ENCODE measurements at places on chromosomes 12 and 14.
A peak's percentile ranks its signal among the peaks of the same experiment; 100 is the strongest.

GRCh38 chr12:131147894-131148293, 194.2 kb downstream of the ADGRD1 start:
- DNase-seq = no peak

DNA sequence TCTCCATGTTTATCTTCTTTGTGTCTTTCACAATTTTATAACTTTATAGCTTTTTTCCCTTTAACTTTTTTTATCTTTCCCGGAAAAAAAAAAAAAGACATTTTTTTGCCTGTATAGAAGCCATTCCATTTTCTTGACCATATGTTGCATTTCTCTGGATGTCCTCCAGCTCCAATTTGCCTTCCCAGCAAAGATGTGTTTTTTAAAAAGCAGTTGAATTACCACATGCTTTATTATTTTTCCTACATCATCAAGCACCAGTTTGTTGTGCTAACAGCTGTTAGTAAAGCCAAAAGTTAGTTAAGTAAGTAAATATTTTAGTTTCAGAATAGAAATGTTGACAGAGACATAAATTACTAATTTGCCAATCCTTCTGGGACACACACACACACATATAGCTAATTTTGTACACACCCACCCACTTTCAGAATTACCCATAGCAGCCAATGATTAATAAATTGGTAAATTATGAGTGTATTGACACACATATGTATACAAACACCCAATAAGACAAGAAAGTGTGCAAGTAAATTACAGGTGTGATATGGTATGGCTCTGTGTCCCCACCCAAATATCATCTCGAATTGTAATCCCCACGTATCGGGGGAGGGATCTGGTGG, 118.3 kb downstream of the SLC38A6 start:
- DNase-seq = no peak

DNA sequence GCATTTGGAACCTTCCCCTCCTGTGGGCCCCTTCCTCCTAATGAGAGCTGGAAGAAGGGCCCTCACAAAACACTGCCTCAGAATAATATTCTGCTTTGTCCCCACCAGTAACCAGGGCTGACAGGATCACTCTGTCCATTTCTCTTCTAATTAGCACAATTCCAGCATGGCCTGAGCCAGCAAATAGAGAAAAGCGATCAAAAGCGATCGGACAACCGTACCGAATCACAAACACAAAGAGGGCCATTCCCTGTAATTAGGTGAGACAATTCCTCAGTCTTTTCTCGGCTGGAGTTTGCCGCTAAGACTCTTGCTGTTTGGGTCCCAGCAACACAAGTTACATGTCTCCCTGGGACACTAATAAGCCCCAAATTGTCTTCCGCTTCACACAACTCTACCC, 35.6 kb upstream of the VSX2 start:
- DNase-seq = no peak

- DNase-seq = no peak
Measured at GRCh38 chr12:117744418-117744817, 224.4 kb downstream of the KSR2 start.

DNA sequence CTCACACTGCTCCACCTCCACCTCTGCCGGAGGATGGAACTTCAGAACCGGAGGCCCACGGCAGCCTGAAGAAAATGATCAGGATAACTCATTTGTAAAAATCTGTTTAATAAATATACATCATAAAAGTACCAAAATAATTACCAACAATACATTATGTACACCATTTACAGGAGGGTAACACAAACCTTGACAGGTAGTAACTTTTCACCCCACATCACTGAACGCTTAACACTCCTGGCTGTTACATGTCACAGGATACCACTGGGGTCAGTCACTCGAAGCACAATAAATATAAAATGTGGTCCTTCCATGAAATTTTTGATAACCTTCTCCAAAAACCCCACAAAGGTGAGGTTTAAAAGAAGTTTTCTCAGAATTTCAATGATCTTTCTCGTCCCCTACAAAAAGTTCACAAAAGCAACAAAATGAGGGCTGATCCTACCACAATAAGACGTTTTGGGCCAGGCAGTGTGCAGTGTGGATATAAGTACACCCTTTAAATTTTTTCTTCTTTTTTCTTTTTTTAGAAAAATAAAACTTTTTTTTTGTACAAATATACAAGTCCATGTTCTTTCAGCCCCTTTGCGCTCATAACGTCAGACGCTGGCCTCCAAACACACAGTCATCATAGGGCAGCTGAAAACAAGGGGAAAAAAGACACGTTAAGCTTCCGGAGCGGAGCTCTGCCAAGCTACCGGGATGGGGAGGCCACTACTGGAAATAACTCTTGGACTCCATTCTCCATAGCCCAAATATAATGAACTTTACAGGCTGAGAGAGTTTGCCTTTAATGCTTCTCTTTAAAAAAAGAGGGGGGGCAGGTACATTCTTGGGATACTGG, 2.9 kb downstream of the NFKBIA start:
- DNase-seq = peak; percentile 37

- peak; percentile 26 for DNase-seq
Measured at GRCh38 chr12:106145539-106146447, 7.0 kb upstream of the NUAK1 start.

DNA sequence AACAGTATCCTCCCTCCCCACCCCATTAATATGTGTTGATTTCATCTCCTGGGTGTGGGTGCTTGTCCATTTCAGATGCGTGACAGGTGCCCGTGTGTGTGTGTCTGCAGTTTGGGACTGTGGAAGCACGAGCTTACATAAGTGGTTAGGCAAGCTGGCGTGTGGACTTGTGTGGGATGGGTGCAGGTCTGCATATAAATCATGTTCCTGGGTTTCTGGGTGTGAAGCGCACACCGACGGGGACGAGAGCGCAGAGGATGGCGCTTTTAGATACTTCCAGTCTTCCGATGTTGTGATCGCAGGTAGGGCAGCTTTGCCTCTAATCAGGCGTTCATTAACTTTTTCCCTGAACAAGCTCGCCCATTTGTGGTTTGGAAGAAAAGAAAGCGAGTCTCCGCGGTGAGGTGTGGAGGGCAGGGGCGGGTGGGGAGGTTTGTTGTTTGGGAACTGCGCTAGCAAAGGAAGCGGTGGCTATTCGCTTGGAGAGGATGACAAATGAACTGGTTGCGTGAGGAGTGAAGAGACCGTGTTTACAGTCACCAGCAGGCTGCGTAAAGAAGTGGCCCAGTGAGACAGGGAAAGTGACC, 865 bp downstream of the RGS6 start:
- DNase-seq = no peak

DNA sequence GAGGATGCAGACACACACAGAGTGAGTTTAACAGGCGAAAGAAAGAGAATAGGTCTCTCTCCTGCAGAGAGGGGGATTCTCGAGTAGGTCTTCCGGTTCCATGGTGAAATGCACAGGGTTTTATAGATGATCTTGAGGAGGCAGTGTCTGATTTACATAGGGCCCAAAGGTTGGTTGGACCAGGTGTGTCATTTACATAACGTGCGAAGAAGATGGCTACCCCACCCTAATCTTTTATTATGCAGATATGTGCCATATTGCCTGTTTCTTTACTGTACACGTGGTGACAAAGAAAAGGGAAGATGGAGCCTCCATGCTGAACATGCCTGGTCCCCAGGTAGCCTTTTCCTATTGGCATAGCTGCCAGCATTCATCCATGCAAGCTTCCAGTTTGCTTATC, 219.8 kb downstream of the CRADD start:
- no peak for DNase-seq

GRCh38 chr12:131803961-131804521, 24.2 kb upstream of the MMP17 start:
- DNase-seq = peak; percentile 10

GRCh38 chr12:57094208-57095160, 5.6 kb downstream of the NAB2 start:
- DNase-seq = no peak

- DNase-seq = no peak
Measured at GRCh38 chr12:77354766-77355362, 289.5 kb upstream of the E2F7 start.

- no peak for DNase-seq
Measured at GRCh38 chr14:65392296-65392695, 20.2 kb upstream of the FUT8 start.

GRCh38 chr14:41604721-41605531, 1.8 kb upstream of the LRFN5 start:
- DNase-seq = peak; percentile 85

GRCh38 chr12:46179693-46180452, 89.0 kb downstream of the SLC38A1 start:
- no peak for DNase-seq

DNA sequence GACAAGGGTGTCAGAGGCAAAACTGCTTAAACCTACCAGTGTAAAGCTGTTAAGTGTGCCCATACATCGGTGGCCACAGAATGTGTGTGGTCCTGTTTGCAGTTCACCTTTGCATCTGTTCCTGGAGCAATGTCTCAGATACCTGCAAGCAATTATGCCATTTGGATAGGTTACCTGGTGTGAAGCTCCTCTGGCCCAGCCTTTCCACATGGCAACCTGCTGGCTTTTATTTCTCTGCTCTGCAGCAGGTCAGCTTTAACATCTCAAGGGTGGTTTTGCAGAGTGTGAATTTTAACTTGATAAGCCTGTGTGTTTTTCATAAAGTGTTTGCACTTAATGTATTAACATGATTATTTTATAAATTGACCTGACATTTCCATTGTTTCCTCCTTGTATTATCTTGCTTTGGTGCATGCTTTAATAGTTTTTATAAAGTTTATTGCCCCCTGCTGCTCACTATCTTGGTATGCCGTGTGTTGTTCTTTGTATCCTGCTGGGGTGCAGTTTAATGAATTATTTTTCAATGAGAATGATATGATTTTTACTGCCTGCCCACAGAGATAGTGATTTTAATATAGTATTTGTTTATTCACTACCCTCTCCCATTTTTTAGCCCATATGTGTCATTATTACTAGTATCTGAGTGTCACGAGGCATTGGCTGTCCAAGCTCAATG, 403.8 kb downstream of the NPAS3 start:
- DNase-seq = no peak

DNA sequence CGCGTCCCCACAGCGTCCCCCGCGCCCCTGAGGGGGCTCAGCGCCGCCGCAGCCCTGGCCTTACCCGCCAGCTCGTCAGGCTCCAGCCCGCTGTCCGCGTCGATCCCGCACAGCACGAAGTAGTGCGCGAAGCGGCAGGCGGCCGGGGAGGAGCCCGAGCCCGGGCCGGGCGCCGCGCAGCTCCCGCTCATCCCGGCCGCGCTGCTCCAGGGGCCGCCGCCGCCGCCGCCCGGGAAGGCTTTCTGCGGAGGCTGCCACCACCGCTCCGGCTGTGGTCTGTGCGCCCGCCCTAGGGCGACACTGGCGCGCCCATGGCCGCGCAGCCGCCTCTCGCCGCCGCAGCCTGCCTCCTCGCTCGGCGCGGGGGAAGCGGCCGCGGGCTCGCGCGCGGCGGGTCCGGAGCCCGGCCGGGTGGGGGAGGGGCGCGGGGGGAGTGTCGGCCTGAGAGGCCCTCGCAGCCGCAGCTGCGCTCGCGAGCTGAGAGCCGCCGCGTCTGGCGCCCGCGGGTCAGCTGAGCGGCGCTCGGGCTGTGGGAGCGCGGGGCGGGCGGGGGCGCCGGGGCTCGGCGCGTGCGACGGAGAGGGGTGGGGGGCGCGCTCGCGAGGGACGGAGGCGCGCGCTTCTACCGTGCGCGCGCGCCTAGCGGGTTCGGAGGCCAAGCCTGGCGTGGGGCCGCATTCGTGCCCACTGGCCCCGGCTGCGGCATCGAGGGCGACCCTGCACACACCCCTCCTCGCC, at the start of gene DENND5B:
Gene DENND5B, minus strand, starts transcription at position 495 of the 738 bp plus-strand sequence. Its CDS starts 304 bp downstream, at position 191.
- DNase-seq = peak; percentile 68

- no peak for DNase-seq
Measured at GRCh38 chr14:77579780-77580179, 36.7 kb downstream of the SPTLC2 start.

DNA sequence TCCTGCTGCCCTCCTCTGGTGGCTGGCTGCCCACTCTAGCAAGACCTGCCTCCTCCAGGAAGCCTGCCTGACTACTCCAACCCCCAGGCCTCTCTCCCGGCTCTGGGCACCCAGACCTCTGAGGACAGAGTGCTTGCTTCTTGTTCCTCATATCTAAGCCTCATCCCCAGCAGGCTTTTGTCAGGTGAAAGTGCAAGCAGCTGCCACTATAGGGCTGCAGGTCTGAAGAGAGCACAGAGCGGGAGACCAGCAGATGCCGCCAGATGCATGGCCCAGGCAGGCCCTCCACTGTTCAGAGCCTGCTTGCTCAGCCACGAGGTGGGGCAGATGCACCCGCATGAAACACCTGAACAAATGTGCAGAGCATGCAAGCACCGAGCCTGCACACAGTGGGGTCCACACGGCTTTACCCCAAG, 73.0 kb downstream of the SERPINA3 start:
- DNase-seq = no peak

DNA sequence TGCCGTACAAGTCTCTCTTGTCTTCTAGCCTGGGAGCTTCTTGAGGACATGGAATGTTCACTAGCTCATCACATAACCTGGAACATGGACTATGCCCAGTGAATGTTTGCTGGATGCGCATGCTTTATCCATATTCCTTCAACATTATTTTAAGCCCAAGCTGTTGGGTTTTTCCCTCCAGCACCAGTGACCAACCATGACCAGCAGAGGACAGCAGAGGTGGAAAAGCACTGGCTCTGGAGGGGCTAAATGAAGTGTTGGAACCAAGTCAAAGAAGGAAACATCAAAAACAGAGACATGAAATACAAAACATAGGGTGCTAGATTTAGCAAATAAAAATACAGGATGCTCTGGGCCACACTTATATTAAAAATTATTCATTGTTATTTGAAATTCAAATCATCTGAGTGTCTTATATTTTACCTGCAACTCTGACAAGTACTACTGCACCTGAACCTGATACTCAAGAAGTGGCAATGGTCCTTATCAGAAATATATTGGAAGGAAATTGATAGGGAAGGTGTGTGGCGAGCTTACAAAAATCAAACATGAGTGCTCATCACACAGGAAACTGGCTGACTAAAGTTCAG, 23.1 kb upstream of the HELB start:
- DNase-seq = peak; percentile 23

GRCh38 chr14:68736471-68736871, 56.4 kb downstream of the ZFP36L1 start:
- DNase-seq = no peak

DNA sequence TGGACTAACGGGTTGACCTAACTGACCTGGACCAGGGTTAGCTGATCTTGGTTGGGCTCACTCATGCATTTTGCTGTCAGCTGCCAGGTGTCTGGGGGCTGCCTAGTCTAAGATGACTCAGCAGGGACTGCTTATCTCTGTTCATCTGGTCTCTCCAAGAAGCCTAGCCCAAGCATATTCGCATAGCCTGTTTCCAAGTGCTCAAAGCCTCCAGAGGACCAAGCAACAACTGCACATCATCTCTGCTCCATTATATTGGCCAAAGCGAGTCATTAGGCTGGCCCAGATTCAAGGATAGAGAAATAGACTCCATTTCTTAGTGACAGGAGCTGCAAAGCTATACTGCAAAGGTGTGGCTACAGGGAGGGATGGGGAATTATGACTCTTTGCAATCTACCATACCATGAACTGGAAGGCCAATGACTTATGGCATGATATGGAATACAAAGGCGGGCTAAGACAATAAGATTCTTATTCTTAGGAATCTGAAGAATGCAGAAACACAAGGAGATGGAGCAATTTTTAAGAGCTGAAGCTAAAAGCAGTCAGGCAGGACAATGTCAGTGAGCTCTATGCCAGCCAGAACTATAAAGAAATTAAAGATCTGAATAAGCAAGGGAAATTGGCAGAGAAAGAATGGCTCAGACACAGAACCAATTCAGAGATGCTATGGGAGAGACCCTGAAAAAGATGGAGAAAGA, 194.6 kb upstream of the FSCB start:
- peak; percentile 11 for DNase-seq

All from amniotic epithelial cell (primary cell).